ENCODE measurements at places on chromosomes 1 and 21.

- no peak for DNase-seq
These were observed 28.6 kb upstream of the PDE4B start for GRCh38 chr1:65764052-65764451.

GRCh38 chr1:239742416-239743109, 349.1 kb upstream of the FMN2 start:
- no peak for DNase-seq

GRCh38 chr21:17758683-17759082, 60.5 kb downstream of the C21orf91 start:
- no peak for DNase-seq

GRCh38 chr1:2260917-2261316, 32.8 kb downstream of the SKI start:
- no peak for DNase-seq

- DNase-seq: peak; percentile 12
These were observed 13.0 kb upstream of the CLDN19 start for GRCh38 chr1:42753070-42753469.

DNA sequence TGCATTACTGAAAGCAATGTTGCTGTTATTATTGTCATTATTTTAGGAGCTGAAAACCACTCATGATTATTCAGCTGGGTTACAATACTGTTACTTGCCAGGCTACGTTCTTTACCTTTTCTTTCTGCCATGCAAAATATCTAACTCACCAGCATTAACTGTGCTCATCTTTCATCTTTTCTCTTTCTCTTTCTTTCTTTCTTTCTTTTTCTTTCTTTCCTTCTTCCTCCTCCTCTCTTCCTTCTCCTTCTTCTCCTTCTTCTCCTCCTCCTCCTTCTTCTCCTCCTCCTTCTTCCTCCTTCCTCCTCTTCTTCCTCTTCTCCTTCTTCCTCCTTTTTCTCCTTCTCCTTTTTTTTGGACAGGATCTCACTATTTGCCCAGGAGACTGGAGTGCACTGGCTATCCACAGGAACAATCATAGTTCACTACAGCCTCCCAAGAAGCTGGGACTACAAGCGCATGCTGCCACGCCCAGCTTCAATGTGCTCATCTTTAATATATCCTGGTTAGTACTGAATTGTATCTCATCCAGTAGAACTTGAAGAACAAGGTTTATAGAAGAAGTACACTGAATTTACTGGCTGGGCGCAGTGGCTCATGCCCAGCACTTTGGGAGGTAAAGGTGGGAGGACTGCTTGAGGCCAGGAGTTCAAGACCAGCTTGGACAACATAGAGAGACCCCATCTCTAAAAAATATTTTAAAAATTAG, 6.9 kb upstream of the ZMYM4 start:
- DNase-seq: no peak

DNA sequence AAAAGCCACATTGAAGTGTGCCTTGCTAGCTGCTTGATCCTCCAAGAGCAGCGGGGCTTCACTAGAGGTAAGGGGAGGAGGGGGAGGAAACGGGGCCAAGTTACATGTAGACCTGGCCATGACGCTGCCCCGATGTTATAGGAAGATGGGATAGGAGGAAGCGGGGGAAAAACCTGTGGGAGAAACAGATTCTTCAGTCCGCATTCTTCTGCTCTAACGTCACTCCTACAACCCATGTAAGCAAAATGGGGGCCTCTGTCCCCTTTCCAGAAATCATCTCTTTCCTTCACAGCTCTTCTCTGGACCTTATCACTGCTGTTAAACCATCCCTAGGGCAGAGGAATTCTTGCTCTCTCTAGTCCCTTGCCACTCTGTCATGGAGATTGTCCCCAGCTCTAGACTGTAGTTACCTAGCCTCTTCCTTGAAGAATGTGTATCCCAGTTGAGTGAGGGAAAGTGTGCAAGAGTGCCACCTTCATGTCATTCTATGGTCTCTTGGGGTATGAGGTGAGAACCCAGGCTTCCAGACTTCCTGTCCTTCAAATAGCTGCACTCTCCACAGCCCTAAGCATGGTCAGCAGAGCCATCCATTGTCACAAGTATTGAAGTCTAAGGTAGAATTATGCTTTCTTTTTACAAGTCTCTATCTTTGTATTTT, 11.4 kb downstream of the PLEKHO1 start:
- no peak for DNase-seq
